ENCODE measurements at places on chromosomes 12 and 14.

DNA sequence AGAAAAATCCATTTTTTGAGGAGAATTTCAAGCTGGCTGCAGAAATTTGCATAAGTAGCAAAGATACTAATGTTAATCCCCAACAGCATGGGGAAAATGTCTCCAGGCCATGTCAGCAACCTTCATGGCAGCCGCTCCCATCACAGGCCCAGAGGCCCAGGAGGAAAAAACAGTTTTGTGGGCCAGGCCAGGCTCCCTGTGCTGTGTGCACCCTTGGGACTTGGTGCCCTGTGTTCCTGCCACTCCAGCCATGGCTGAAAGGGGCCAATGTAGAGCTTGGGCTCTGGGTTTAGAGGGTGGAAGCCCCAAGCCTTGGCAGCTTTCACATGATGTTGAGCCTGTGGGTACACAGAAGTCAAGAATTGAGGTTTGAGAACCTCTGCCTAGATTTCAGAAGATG lies 76.3 kb downstream of the MGAT4C start:
- no peak for DNase-seq

DNA sequence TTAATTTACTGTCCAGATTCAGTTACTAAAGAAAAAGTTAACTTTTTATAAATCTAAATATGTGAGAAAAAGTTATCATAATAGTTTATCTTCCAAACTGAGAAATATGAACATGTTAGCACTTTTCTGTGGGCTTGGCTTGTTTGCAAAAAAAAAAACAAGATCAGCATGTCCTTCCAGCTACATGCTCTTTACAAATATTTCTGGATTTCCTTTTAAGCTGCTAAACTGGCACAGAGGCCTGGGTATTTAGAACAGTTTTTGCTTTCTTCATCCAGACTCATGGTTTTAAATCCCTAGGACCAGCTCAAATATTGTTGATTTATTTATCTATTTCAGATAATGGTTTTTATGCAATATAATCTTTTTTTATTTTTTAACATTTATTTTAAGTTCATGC lies 1444.5 kb upstream of the FLRT2 start:
- DNase-seq, result no peak

DNA sequence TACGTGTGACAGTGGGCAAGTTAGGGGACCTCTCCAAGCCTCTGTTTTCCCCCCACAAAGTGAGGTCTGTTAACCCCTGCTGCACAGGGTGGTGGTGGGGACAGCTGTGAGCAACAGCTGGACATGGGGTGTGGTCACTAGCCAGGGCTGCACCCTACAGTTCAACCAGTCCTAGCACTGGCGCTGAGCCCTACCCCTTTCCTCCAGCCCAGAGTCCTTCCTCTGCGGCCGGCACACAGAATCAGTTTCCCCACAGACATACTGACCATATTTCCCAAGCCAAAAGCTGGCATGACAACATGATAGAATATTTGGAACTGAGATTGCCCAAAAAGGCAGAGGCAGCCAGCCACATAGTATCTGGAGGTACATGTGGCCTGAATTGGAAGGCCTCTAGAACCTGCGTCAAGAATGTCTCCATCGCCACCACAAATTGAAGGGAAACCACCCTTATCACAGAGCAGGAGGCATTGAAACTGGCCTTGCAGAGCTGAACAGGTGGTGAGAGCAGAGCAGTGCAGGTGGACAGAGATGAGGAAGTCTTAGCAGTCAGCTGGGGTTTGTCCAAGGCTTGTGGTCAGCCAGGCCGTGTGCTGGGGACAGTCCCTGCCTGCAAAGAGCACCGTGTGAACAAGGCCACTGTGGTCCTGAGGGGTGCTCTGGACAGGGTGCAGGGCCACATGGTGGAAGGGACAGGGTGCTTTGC lies 21.2 kb downstream of the DEGS2 start:
- no peak for DNase-seq

DNA sequence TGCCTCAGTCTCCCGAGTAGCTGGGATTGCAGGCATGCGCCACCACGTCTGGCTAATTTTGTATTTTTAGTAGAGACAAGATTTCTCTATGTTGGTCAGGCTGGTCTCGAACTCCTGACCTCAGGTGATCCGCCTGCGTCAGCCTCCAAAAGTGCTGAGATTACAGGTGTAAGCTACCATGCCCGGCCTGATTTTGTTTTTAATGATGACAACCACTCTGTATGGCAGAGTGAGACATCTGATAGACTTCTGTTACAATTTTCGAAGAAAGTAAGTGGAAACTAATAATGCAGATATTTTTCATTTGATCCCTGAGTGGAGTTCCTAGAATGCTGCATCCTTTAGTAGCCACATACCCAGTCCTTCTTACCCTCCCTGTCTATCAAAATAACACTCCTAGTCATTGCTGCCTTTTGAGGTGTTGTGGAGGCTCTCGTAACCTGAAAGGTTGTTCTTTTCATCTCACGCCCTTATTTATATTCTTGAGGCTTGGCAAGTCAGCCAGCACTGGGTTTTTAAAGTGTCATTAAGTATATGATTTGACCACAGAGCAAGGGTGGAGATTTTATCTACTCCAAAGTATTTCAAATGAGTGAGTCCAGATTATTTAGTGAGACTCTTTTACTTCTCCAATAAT lies 5.9 kb upstream of the EID3 start:
- no peak for DNase-seq

GRCh38 chr12:7693793-7694192 lies 1.8 kb downstream of the GDF3 start:
- DNase-seq, result no peak

DNA sequence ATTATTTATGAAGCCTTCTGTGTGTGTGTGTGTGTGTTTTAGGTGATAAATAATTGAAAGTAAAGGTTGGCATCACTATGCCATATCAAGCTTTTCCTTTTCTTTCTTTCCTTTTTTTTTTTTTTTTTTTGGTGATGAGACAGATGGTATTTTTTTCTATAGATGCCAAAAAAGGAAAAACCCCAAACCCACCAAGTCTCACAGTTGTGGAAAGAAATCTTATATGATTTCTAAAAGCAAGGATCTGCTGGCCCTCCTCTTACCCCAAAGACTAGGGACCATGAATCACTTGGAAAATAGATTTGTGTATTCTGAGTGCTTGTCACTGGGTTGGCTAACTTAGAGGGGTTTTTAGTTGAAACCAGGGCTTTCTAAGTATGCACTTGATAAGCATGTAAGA lies 181.3 kb downstream of the TMEM117 start:
- no peak for DNase-seq

DNA sequence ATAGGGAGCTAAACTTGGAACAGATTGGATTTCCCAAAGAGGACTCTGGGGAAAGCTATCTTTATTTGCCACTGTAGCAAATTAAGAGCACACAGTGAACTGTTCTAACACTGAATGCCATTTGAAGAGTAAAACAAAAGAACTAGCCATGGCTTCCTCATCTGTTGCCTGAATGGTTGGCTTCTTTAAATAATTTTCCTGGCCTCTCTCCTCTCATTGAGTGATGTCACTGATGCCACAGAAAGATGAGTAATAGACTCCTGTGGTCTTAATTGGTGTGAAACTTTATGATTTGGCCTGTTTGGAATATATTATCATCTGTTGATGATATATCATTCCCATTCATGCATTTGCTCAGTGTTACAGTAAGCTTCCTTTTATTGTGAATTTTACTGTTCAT lies 42.5 kb downstream of the WDR20 start:
- no peak for DNase-seq

GRCh38 chr14:73133795-73134194 lies 2.5 kb upstream of the PSEN1 start:
- no peak for DNase-seq

DNA sequence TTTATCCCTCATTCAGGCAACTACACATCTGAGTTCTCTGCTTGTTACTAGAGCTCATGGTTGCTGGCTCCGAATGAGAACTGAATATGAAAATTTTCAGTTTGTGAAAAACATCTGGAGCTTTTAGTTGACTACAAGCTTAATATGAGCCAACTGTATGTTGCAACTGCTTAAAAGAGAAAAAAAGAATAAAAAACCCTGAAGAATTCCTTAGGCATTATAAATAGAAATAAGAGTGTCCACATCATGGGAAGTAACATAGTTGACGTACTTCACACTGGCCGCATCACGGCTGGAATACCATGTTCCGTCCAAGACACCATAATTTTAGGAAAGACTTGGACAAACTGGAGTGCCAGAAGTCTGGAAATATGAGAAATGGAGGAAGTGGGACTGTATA lies 57.9 kb downstream of the PDE3A start:
- no peak for DNase-seq

GRCh38 chr14:89214221-89214965 lies 202.6 kb downstream of the FOXN3 start:
- peak; percentile 97 for DNase-seq

GRCh38 chr12:122590990-122591389 lies 63.9 kb downstream of the KNTC1 start:
- no peak for DNase-seq

DNA sequence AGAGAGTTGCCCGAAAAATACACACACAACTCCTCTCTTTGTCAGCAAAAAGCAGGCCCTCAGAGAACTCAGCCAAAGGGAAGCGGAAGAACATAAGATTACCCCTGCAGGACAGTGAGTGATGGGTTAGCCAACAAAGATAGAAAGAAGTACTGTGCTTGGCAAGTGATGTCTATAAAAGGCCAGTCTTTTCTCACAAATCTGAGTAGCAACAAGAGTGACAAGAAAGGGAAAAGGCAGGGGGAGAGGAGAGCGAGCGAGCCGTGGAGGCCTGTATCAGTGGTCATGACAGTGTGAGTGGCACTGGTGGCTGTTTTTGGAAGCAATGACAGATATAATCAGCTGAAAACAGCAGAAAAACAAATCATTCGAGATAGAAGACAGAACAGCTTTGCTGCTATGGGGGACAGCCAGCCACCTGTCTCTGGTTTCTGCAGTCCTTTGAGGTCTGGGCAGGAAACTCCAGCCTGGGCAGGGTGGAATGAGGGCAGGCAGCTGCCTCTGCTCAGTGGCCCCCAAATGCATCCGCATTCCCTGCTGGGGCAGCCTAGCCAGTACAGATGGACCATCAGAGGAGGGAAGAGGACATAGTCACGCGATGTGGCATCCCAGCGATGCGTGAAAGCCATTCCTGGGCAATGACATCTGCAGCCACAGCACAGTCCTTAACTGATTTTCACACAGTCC lies 74.7 kb downstream of the TRIM9 start:
- no peak for DNase-seq

DNA sequence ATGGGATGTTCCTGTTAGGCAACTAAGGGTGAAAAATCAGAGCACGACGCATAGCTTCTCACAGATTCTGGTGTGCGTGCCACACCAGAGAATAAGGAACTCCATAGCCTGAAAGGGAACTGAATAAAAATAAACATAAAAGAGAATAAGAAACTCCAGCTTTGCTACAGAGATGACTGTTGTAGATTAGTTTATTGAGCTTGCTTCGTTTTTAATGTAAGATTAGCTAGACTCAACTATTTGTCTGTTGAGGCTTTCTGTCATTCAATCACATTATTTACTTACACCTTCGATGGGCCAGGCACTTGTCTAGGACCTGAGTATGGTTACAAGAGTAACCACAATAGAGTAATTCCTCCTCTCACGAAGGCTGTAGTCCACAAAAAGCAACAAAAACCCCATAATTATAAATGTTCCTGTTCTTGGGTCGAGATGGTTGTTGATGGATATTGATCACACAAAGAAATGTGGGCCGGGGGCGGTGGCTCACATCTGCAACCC lies 807 bp upstream of the ZCCHC8 start:
- no peak for DNase-seq

DNA sequence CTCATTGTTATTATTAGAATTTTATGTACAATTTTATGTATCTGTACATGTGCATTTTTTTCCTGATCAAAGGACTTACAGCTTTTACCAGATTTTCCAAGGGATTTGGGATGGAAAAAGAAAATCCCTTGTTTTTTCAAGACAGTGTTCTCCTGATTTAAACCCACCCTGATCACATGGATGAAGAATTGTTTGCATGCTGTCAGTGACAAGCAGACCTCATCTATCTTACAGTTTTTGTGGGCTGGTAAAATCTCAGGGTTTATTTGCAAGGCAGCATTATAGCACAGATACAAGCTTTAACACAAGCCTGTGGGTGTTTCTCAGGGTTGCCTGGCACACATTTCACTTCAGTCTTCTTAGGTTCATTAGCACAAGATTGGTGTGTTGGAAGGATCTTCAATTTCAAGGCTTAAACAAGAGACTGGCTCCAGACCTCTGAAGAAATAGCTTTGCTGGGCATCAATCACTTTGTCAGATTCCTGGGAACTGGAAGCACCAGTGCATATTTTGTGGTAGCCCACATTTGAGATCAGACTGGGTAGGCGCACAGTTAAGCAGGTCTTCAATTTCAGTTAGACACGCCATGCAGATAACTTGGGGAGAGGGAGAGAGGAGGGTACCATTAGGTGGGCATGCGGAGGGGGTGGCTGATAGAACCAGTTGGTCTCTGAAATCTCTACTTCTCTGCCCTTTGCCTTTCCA lies 118.0 kb downstream of the TBX5 start:
- DNase-seq, result no peak

- DNase-seq, result peak; percentile 83
Measured at GRCh38 chr12:113462117-113462774, 9.4 kb downstream of the LHX5 start.

DNA sequence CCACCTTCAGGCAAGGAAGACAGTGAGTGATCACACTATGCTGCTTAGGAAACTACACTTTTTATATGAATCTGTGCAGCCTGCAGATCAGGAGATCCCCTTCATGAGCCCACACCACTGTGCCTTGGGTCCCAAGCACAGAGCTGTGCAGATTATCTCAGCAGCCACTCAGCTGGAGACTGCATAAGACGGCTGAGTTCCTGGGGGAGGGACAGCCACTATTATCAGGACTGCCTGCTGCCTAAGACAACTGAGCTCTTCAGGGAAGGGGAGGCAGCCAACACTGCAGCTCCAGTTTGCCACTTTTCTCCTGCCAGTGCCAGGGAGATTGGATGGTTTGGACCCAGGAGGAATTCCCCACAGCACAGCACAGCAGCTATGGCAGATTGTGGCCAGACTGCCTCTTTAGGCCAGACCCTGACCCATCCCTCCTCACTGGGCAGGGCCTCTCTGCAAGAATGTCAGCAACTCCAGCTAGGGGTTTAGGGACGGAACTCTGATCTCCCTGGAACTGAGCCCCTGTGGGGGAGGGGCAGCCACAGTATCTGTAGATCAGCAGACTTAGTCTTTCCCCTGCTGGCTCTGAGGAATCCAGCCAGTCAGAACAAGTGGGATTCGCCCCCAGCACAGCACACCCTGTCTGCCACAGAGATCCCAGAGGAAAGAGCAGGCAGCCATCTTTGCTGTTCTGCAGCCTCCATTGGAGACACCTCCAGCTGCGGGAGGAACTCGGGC lies 141.3 kb downstream of the KLHL28 start:
- DNase-seq, result no peak

- DNase-seq, result no peak
Measured at GRCh38 chr12:89059056-89059455, 293.2 kb downstream of the DUSP6 start.

DNA sequence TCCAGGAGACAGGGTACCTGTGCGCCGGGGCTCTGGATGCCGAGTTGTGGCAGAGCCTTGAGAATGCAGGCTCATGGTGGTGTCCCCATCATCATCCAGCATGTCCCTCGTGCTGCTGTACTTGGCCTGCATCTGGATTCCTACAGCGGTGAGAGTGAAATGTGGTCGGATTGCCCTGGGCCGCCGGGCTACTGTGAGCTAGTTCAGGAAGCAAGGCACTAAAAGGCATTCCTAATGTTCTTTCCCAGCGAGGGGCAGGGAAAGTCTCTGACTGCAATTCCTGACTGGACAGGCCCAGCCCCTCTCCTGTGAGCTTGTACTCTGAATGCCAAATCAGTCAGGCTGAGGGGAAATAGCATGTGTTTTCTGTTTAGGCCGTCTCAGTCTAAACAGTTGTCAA lies at the start of gene CLEC1A:
Gene CLEC1A, minus strand, starts transcription at position 195 of the 400 bp plus-strand sequence. Its CDS starts 63 bp downstream, at position 132.
- no peak for DNase-seq

- DNase-seq, result no peak
Measured at GRCh38 chr12:117067016-117067415, 32.2 kb downstream of the TESC start.

- no peak for DNase-seq
Measured at GRCh38 chr12:93055221-93055620, 126.1 kb upstream of the EEA1 start.

Data from NCI-H510A treated with DMSO at 0.1 percent for 48 hours (cell line).